Stimulated activated CD4-positive, alpha-beta T cell treated with anti-CD3 and anti-CD28 coated beads, TNF-alpha, amount 100 ng/mL, for 1 hour (primary cell): ENCODE measurements at places on chromosomes 5 and 9.

GRCh38 chr9:96293498-96294158 lies 8.3 kb downstream of the HSD17B3 start:
- DNase-seq, result no peak

DNA sequence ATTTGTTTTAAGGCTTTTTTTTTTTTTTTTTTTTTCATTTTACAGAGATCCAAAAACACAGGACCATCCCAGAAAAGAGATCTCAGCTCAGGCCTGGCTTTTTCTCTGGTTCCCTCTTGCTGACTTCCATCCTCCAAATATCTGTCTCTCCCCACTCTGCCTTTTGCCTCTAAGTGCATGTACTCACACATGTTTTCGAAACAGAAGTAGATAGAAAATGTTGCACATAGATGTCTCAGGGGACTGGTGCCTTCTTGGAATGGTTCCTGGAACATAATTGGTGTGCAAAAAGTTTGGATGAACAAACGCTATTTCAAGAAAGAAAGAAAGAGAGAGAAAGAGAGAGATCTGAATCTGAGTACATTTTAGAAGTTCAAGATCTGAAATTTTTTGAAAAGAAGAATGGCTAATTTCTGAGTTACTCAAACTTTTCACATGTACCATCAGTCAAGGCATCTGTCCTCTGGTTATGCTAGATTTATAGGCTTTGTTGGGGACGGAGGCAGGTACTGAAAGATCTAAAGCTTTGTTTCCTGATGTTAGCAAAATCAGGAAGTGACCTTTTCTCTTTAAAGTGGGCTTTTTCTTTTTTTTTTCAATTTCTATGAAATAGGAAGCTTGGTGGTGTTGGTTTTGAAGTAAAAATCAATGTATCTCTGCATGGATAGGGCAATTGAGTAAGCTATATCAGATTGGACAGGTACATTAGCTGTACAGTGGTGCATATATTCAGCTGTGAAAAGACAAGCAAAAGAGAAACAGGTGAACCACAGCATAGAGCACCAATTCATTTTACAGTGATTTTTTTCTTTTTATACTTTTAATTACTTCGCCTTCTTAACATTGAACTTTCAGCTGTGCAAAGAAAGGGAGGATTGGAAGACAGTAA lies 8.5 kb upstream of the TNFSF8 start:
- DNase-seq, result no peak

GRCh38 chr5:142495531-142495930 lies 170.7 kb upstream of the SPRY4 start:
- DNase-seq, result no peak

DNA sequence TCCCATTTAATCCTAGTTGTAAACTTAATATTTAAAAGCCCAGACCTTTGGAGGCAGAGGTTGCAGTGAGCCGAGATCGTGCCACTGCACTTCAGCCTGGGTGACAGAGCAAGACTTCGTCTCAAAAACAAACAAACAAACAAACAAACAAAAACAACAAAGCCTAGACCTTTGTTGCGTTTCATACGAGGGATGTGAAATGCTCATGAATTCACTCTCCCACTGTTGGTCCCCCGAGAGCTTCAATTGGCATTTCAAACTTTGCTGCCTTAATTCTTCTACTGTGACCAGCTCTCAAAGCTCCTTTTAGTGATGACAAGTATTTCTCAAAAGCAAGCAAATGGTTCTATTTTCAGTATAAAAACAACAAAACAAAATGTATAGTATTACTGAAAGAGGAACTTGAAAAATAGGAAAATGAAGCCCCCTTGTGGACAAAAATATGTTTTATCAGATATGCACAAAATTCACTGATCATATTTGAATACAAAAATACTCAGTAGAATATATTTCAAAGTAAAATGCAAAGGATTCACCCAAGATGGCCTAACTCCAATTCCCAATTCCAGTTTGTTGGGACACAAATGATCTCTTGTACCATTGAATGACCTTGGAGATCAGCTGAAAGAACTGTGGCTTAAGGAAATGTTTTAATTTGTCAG lies 140.4 kb downstream of the ESM1 start:
- no peak for DNase-seq

DNA sequence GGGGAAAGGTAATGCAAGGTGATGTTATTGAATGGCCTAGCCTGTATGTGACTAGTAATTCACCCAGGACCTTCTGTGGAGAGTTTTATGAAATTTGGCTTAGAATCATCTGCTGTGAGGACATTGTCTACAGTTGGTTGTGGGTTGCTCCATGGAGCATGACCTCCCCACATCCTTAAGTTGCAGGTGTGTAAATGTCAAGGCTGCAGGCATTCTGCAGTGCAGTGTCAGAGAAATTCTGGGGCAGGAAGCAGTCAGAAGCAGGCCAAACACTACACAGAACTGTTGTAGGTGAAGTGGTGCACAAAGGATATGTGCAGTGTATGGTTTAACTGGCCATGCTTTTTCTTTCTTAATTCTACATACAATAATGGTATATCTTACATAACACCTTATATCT lies 588.3 kb downstream of the EBF1 start:
- DNase-seq, result no peak

- DNase-seq, result no peak
These were observed 93.1 kb downstream of the C9orf152 start for GRCh38 chr9:110114859-110115201.

DNA sequence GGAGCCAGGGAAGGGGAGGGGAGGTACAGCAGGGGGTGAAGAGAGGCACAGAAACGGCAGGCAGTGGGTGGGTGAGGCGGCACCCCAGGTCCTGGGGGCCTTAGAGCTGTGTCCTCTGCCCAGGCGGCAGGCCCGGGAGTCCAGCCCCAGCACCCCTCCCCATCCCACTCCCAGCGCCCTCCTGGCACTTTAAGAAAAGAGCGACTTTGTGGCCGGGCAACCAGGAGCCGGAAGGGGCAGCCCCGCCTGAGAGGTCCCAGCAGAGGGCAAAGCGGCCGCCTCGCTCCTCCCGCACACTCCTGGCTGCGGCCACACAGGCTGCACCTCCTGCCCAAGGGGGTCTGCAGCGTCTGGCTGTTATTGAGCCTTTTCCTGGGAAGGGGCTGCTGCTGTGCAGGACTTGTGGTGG lies 42.6 kb downstream of the NACC2 start:
- DNase-seq, result no peak
